ENCODE measurements at places on chromosomes 5 and 9.

DNA sequence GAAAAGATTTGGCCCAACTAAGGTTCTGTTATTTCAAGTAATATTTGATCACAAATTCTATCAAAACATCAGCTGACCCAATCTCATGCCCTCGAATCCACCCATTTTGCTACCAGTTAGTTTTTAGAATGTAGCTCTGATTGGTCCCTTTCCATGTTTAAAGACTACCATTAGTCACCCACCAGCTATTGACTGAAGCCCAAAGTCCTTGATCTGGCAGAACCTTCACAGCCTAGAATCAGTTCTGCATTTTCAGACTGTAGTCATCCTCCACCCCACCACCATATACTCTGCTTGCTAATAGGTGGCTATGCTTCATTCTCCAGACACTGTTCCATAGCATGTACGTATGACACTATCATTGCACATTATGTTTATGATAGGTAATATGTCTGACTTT, 182.2 kb upstream of the TARS1 start:
- no peak for DNase-seq

GRCh38 chr9:69582544-69583297, 89.5 kb downstream of the APBA1 start:
- DNase-seq, result no peak

DNA sequence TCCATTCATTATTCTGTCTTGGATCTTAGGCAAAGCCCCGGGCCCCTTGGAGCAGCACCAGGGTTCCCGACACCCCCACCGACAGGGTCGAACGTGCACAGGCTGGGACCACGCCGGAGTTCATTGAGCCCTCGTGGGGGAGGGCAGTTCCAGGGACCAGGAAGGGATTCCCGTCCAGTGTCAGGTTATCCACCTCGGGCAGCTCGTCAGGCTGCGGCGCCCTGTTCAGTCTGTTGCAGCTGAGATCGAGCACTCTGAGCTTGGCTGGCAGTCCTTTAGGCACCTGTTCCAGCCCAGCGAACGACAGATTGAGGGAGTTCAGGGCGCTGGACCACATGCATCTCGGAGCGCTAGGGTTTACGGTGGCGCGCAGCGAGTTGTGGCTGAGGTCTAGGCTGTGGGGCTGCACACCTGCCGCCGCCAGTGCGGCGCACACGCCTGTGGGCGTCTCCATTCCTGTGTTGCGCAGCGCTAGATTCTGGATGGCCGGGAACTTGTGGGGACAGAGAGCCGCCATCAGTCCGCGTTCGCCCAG, 1.1 kb downstream of the CD14 start:
- no peak for DNase-seq

DNA sequence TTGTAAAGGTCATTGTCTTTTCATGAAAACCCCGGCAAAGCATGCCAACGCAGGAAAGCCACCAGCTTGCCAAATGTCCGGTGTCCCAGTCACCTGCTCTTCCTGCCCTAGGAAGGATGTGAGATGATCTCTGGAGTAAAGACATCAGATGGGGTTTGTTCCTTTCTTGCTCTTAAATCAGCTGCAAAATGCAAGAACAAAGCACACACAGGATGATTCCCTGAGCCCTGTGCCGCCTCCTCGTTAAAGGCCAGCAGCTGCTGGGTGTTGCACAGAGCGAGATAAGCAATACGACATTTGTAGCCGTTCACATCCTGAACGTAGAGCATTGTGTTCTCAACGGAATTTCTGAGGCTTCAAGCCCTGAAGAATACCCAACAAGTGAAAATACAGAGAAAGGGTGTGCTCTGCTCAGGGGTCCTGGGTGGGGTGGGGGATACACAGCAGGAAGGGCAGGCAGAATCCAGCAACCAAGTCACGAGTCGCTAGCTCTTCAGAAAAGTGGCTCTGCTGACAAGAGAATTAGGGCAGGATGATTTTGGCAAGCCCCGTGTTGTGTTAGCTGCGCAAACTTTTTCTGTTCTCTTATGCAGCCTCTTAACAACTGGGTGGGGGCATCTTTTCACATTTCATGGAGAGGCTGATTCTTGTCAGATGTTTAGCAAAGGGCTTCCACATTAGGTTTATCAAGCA, 229.2 kb upstream of the MAP3K1 start:
- DNase-seq, result no peak
